ENCODE measurements at places on chromosomes 3 and 15.

- peak; percentile 46 for DNase-seq
Measured at GRCh38 chr3:9653565-9654248, 4.4 kb downstream of the MTMR14 start.

DNA sequence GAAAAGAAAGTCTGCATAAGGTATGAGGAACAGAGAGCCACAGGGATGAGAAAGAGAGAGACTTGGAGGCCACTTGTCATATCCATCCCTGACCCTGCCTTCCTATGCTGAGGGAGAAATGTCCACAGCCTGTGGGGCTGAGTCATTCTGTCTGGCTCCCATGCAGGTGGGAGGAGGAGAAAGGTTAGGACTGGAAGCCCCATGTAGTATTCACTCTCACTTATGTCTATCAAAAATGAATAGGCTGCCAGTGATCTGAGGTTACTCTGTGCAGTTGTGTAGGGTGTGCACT is 71.3 kb downstream of the RAB11A start:
- no peak for DNase-seq

DNA sequence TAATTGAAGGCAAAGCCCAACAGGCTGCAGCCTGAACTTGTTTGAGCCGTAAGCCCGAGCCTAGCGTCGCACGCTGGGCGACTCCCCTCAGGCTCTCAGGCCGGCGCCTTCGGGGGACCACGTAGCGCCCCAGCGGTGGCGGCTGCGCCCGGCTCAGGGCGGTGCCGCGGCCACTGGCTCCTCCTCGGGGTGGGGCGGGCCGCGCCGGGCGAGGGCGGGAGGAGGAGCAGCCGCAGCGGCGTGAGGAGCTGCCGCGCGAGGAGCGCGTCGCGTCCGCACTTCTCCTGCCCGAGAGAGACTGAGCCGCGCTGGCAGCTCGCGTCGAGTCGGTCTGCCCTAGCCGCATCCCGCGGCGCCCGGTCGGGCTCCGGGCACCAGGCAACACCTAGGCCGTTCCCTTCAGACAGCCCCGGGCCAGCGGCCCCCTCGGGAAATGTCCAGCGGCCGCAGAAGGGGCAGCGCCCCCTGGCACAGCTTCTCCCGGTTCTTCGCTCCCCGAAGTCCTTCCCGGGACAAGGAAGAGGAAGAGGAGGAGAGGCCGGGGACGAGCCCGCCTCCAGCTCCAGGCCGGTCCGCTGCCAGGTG is at the start of gene CRYBG3:
TSS of gene CRYBG3 (plus strand) at position 238 of the 585 bp plus-strand sequence. CDS start at position 434, 196 bp downstream.
- peak; percentile 40 for DNase-seq

DNA sequence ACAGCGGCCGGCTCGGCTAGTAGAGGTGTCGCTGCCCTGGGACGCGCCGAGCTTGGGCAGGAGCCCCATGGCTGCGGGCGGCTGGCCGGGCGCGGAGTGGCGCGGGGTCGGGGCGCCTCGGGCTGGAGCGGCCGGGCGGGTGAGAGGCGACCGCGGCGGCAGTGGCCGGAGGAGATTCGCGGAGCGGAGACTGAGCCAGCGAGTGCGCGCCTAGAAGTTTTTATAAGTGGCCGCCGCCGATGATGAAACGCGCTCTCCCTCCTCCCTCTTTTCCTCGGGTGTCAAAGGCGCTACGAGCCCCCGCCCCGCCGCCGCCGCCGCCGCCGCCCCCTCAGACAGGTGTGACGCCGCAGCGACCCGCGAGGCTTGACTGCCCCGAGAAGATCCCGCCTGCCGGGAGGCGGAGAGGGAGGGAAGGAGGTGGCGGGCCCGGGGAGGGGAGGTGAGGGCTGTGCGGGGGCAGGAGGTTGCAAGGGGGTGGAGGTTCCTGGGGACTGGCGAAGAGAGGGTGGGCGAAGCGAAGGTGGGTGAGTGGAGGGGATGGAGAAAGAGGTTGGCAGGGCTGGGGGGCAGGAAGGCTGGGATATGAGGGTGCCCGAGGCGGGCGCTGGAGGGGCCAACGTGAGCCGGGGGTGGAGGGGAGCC is at the start of gene SLCO2A1:
TSS of gene SLCO2A1 (minus strand) at position 192 of the 645 bp plus-strand sequence. CDS start at position 69, 123 bp downstream.
- no peak for DNase-seq

Data from GM12878 (cell line).